ENCODE measurements at places on chromosomes 2 and 18.

- DNase-seq, result no peak
Measured at GRCh38 chr2:107020392-107020791, 134.4 kb upstream of the ST6GAL2 start.

- no peak for DNase-seq
Measured at GRCh38 chr2:224429441-224429810, 27.5 kb upstream of the FAM124B start.

- no peak for DNase-seq
Measured at GRCh38 chr18:8040021-8040420, 472.9 kb downstream of the PTPRM start.

GRCh38 chr2:216492597-216493333 is 5.9 kb upstream of the RPL37A start:
- no peak for DNase-seq

DNA sequence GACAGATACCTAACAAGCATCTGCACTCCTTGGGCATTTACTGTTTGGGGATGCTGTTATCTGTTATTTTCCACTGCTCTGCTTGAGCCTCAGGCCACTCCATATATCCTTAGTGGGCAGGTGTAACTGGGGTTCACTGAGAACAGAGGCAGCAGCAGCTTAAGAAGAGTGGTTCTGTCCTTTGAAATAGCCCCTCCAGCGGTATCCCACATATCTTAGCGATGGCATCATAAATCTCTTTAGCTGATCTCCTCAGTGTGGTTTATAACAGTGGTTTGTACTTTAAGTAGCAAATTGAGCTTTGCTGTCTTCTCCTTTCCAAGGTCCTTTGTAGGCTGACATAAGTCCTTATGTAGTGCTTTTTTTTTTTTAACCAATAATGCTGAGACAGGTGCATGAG is 79.7 kb upstream of the RPRM start:
- no peak for DNase-seq

- DNase-seq, result no peak
Measured at GRCh38 chr2:235561450-235561849, 67.6 kb downstream of the AGAP1 start.

GRCh38 chr2:11656671-11657101 is 13.3 kb downstream of the NTSR2 start:
- no peak for DNase-seq

DNA sequence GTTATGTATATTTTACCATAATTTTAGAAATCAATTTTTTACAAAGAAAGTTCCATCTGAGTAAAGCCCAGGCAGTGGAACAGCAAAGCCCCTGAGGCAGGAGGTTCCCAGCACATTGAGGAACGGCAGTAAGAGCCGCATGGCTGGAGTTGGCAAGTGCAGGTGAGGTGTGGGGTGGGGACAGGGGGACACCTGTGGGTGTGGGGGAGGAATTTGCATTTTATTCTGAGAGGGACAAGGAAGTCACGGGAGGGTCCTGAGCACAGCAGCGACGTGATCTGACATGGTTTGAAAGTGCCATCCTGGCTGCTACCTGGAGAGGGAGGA is 16.1 kb upstream of the ADI1 start:
- DNase-seq, result no peak

DNA sequence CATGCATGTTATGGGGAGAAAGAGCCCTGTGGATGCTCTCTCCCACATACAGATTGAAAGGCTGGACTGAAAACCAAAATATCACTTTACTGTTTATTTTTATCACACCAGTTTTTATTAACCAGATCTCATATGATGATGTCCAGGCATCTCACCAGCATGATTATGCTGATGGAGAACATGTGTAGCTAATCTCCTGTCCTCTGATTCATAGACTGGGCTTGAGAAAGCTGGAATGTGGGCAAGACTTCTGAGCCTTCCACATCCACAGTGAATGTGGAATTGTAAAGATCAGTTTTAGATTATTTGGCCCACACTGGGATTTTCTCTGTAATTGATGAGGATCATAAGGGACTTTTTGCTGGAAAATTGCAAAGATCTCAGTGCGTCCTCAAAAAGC is 137.9 kb downstream of the ICOS start:
- DNase-seq, result no peak

DNA sequence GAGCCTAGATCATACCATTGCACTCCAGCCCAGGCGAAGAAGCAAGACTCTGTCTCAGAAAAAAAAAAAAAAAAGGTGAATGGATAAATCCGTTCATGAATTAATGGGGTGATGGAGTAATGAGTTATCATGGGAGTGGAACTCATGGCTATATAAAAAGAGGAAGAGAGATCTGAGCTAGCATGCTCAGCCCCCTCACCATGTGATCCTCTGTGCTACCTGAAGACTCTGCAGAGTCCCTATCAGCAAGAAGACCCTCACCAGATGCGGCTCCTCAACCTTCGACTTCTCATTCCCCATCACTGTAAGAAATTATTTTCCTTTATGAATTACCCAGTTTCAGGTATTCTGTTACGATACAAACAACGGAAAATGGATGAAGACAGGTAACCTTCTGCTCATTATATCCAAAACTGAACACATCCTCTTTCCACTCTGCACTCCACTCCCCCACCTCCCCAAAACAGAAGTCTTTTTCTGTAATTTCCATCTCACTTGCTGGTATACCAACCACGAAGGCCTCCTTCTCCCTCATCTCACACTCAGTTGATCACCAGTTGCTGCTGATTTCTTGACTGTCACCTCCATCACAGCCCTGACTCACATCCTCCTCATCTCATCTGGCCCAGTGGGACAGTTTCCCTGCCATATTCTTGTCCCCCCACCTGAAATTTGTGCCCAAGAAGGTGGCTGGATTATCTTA is 8.8 kb downstream of the RETREG2 start:
- no peak for DNase-seq

DNA sequence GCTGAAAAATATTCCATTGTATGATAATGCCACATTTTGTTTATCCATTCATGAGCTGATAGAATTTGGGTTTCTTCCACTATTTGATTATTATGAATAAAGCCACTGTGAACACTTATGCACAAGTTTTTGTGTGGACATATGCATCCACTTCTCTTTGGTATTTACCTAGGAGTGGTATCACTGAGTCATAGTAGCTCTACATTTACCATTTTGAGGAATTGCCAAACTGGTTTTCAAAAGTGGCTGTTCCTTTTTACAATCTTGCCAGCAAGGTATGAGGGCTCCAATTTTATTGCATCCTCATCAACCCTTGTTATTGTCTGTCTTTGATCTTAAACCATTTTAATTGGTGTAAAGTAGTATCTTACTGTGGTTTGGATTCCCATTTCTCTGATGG is 13.3 kb upstream of the EHBP1 start:
- DNase-seq, result no peak

DNA sequence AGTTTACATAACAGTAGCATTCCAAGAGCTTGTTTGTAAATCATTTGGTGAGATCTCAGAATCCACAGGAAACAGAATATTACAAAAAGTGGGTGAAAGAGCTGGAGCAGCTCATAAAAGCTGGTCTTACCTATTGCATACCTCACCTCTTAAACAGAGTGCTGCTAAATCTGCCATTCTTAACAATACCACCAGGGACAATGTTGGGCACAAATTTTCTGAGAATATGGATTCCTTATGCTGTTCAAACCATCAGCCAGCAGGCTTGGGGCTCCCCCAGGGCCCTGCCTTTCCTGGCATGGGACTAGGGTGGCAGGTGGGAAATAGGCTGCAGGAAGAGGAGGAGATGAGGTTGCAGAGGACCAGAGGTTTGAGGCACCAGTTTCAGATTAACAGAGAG is 55.6 kb downstream of the TGFA start:
- no peak for DNase-seq

DNA sequence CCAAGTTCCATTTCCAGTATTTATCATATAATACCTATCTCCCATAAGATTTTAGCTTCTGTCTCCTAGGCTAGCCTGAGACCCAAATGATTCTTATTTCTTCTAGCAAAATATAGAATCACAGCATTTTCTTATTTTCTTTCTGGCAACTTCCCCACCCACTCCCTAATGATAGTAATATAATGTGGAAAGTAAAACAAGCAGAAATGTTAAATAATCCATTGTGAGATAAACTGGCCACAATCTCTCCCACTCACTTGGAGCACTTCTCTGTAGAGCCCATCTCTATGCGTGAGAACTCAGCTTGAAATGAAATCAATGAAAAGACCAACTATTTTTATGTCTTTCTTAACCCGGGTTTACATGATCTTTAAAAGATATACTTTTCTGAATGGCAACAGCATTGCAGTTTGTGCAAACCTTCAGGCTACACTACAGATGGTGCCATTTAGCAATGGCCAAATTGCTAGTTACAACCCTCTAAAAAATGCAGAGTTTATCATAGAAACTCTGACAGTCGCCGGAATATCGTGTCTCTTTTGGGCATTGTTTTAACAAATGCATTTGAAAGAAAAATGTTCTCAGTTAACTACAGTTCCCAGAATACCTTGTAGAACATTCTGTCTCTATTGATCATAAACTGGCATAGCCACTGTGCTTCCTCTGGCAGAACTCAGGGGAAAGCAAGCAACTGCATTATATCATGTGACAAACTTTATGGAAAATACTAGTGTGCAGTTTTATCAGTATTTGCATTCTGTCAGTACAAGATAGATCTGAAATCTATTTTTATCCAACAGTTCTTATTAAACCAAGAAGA is 1407.4 kb upstream of the ZEB2 start:
- no peak for DNase-seq

- no peak for DNase-seq
Measured at GRCh38 chr2:2877427-2877826, 500.2 kb downstream of the EIPR1 start.

DNA sequence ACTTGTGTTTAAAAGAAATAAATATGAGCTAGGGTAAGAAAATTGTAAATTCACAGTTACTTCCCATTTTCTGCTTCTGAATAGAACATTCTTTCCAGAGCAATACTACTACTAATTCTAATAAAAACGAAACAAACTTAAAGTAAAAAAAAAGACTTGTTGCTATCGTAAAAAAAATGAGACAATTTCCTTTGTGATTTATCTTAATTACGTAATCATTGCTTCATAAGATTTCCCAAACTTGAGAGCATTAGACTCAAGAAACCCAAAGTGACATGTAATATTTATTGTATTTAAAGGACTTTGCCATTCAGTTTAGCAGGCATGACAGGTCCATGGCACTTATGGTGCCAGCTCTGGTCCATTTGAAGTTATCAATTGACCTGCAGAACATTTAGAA is 153.8 kb downstream of the AQP4 start:
- DNase-seq, result no peak

GRCh38 chr2:220646424-220646823 is 925.7 kb downstream of the EPHA4 start:
- no peak for DNase-seq

- no peak for DNase-seq
Measured at GRCh38 chr2:47195148-47195547, 40.0 kb upstream of the STPG4 start.

DNA sequence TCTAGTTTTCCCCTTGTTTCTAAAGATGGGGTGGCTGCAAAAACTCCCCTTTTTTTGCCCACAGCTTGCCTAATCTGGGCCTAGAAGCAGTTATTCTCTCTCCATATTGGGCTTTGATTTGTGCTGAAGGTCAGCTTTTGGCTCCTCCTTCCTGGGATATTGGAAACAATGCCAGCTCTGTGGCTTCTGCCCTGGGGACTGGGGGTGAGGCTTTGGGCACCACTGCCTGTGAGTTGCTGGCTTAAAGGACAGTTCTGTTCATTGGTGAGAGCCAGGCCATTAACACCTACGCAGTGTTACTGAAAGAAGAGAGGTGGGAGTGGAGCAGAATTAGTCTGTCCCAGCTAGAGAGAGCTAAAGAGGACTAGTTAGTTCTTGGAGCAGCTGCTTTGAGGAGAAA is 4.3 kb downstream of the UBXN2A start:
- DNase-seq, result no peak

DNA sequence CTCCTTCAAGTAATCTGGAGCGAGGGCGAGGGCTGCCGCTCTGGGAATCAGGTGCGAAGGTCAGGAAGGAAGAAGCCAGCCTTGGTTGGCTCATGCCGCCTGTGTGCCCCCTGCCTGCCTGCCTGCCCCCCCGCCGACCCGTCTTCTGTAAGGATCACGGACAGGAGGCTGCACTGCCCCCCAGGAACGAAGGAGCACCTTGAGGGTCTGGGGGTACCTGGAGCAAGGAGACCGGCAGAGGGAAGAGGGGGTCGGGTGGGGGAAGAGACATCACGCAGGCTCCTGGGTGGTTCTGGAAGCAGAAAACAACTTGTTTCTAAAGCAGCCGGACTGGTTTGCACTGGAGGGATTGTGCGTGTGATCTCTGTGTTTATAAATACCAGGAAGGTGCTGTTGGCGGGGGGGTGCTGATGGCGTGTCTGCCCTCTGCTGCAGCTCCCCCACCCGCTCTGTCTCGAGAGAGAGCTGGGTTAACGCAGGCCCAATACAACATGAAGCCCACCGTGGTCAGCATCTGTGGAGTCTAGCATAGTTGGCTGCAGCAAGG is 1.7 kb downstream of the FOSL2 start:
- DNase-seq, result no peak

GRCh38 chr2:132477962-132478361 is 61.4 kb downstream of the GPR39 start:
- DNase-seq, result no peak

DNA sequence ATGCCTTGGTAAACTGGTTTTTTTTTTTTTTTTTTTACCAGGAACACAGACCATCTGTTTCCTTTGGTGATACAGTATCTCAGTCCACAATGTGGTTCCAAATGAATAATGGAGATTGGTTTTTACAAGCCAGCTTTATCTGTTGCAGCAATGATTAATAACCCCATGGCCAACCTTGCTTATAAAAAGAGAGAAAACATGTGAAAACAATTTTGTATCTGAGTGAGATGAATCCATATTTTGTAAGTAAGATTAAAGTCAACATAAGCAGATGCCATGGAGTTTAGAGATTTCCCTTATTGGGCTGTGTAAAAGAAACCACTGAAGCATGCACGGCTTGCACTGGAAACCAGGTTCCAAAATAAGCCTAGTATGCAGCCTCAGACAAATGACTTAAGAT is 108.6 kb upstream of the CNTNAP5 start:
- no peak for DNase-seq

GRCh38 chr18:55588111-55588869 is at the start of gene TCF4:
Gene TCF4 (minus strand): TSS chr18:55588192. CDS start chr18:55587116, 1,076 bp downstream.
- no peak for DNase-seq

- no peak for DNase-seq
Measured at GRCh38 chr2:131094463-131095281, 1.4 kb upstream of the FAM168B start.

DNA sequence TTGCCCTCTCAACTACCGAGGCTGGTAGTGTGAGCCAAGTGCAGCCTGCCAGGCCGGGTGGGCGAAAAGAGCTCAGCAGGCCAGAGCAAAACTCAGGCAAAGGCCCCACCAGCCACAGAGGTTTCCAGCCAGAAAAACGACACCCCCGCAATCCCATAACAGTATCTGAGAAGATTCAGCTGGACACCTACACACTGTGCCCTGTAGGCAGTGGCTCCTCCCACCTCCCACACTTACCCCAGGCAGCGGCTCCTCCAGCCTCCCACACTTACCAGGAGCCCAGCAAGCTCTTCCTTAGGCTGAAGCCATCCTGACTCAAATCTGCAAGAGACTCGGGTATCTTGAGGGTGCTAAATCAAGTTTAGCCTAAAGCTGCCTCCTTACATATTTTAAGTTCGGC is 15.6 kb upstream of the TMEM18 start:
- DNase-seq, result no peak

GRCh38 chr2:41101281-41101680 is 649.4 kb upstream of the SLC8A1 start:
- no peak for DNase-seq

Measured in activated T-helper 1 cell treated with Interleukin-2 at 50 U/mL for 16 hours (primary cell).